ENCODE measurements at places on chromosomes 2 and 18.

DNA sequence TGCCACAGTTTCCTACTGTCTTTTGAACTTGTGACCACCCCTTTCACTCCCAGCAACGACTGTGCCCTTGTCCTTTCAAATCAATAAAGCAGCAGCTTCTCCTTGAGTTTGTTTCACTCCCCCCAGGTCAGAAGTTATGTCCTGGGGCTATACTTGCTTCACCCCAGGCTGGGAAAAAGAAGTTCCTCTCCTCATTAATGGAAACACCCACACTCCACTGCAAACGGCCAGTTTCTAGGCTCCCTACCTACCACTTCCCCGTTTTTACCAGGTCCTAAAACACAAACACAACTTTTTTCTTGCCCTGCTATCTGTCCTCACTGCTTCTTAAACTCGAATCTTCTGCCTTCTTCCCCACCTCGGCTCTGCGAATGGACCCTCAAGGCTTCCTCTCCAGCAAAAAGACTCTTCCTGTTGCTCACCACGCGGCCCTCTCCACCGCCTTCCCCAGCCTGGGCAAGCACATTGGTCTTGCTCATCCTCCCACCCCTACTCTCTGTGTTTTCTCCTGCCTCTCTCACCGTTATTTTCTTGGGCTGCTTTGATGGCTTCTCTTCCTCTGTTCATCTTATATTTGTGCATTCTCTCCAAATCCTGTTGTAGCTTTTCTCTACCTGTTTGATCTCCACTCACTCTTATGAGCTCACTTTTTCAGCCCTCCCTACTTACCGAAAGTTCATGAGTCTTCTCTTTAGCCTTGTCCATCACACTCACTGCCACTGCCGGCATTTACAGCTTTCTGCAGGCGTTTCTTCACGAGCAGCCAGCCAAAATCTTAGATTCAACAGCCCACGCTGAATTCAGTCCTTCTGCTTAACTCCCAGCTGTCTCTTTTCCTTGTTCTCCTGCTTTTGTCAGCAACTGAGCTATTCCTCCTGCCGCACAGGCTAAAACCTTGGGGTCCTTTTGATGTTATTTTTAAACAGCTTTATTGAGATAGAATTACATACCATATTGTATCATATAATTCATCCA lies 7.0 kb upstream of the SP5 start:
- DNase-seq, result no peak

DNA sequence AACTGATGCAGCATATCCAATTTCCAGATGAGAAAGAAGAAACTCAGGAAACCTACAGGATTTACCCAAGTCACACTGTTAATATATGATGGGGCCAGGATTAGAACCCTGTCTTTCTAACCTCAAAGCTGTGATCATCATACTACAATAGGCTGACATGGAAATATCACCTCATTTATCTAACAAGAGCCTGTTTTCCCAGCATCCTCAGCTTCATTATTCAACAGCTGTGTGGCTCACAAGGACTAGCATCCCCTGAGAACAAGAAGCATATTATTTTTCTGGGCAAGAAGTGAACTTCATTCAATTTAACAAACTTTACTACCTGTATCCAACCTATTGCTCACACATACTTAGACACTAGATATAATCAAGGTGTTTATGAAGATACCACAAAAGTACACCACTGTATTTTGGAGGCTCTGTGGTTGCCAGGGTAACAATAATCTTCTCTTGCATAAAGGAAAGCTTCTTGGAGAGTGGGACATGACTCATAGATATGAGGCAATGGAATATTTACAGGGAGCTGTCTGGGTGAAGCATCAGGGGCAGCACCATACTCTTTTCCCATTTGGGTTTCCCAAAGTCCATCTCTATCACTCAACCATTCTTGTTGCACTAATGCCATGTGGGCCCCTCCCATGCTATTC lies 218.2 kb downstream of the RAD51AP2 start:
- no peak for DNase-seq

DNA sequence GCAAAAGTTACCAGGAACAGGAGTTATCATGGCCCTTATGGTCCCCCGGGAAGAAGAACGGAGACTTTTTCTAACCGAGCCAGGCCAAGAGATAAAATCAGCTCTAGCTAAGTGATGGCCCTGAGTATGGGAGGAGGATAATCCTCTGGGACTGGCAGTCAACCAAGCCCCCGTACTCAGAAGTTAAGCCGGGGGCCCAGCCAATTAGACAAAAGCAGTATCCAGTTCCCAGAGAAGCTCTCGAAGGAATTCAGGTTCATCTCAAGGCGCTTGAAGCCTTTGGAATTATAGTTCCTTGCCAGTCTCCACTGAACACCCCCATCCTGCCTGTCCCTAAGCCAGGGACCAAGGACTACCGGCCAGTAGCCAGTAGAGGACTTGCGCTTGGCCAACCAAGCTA lies 365.3 kb upstream of the TCF4 start:
- no peak for DNase-seq

DNA sequence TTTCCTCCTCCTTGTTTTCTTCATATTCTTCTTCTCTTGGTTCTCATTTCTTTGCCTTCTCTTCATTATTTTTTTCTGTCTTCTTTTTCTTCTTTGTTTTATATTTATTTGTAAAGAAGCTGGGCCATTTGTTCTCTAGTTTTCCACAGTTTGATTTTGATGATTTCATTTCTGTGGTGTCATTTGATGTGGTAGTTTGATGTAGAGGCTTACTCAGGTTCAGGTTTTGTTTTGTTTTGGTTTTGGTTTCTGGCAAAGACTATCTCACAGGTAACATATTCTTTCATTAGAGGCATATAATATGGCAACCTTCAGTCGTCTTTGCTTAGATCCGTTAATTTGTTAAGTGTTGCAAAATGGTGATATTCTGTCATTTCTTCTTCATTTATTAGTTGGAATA lies 75.3 kb downstream of the BABAM2 start:
- DNase-seq, result peak; percentile 71

GRCh38 chr2:21892140-21892539 lies 768.4 kb downstream of the TDRD15 start:
- no peak for DNase-seq

- no peak for DNase-seq
Measured at GRCh38 chr18:54323970-54324369, 33.7 kb downstream of the STARD6 start.

DNA sequence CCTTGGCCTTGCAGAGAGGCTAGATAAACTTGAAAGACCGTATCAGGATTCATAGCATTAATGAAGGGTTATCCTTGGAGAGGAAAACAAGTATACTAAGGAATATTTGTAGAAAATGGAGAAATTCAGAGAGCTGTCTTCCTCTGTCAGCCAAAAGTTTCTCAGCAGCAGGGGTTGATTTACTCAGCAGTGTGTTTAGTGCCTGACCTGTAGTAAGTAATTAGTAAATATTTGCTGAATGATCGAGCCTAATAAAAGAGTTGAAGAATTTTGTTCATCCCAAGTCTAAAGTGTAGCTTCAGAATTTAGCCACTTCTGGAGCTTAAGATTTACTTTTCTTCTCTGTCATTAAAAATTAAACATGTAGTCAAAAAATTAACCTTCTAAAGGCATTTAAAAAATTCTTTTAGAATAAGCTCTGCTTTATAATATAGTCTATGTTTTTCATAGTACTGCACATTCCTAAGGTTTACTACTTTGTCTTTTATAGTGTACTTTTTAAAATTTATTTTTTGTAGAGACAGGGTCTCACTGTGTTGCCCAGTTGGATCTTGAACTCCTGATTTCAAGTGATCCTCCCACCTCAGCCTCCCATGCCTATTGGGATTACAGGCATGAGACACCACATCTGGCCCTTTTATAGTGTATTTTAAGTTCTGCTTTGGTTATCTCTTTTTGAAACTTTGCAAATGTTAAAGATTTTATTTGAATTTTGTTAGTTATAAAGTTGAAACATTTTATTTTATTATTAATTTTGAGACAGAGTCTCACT lies 138.4 kb upstream of the MYO3B start:
- DNase-seq, result no peak

- peak; percentile 91 for DNase-seq
Measured at GRCh38 chr2:231713730-231714638, 5.7 kb downstream of the PTMA start.

- no peak for DNase-seq
Measured at GRCh38 chr2:29351916-29352591, 236.8 kb downstream of the CLIP4 start.

DNA sequence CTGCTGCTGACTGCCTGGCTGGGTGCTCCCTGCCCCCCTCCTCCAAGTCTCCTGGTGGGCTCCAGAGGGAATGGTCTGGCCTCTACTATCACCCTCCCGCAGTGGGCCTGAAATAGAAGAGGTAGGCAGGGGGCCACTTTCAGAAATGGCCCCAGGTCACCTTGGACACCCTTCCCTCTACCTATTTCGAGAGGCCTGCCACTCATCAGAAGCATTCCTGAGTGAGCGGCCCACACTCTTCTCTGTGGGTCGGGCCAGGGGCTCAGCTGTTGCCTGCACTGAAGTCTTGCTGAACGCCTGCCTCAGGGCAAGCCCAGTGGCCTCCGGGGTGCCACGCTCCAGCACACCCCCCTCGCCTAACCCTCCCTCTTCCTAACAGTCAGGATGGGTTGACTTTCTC lies 124.9 kb downstream of the TNS1 start:
- no peak for DNase-seq

GRCh38 chr2:62723253-62723652 lies 17.7 kb downstream of the EHBP1 start:
- no peak for DNase-seq

- no peak for DNase-seq
Measured at GRCh38 chr2:135119582-135119981, 67.5 kb downstream of the RAB3GAP1 start.

- DNase-seq, result no peak
Measured at GRCh38 chr2:3131636-3132326, 245.8 kb downstream of the EIPR1 start.

DNA sequence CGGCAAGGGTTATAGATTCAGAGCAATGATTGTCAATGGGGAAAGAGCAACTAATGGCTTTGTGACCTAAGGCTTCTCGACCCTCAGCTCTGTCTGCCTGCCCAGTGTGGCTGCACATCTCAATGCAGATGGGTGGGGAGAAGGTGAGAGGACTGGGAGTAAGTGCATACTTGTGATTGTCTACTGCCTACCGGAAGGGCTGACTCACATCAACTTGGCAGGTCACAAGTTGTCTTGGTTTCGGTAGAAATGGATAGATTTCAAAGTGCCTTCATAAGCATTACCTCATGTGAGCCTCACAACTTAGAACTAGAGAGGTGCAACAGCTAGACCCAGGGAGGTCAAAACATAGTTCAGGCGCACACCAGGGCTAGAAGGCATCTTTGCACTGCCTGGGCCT lies 29.4 kb downstream of the STAT1 start:
- DNase-seq, result no peak

DNA sequence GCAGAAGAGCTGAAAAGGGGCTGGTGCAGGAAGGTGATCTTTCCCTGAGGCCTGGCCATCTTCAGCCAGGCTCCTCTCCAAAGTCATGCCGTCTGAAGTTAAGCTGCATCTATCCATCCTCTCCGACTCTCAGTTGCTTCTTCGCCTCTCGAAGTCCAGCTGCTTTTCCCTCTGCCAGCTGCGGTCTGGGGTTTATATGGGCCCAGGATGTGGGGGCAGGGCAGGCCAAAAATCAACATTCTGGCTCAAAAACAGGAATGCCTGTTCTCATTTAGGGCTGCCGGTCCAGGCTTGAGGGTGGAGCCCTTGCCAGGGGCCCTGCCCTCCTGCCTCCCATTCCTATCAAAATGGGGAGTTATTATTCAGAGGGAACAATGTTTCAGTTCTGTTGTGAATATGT lies 31.2 kb downstream of the CREG2 start:
- DNase-seq, result no peak

DNA sequence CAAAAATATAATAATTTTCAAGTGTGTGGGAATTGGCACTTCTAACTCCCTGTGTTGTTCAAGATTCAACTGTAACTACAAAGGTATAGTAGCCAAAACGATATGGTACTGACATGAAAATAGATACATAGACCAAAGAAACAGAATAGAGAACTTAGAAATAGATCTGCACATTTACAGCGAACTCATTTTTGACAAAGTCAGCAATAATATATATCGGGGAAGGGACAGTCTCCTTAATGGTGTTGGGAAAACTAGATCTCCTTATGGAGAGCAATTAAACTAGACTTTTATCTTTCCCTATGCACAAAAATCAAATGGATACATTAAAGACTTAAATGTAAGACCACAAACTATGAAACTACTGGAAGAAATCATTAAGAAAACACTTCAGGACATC lies 1530.6 kb upstream of the SLC39A10 start:
- DNase-seq, result no peak

DNA sequence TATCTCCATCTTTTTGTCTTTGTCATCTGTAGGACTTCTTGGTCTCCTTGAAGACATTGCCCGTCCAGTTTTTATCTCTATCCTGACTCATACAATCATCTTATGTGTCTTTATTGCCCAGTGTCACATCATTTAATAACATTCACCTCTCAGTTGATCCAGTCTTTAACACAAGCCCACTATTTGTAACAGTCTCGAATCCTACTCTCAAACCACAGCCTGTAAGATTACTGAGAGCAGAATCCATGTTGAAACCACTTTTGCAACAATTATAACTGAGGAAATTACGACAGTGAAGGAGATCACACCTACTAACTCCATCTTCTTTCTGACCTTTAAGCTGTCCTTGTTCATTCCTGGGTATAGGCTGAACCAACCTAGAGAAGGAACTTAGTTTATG lies 1206.0 kb upstream of the ZEB2 start:
- DNase-seq, result no peak

- DNase-seq, result no peak
Measured at GRCh38 chr2:27705851-27706622, 42.3 kb downstream of the SLC4A1AP start.

DNA sequence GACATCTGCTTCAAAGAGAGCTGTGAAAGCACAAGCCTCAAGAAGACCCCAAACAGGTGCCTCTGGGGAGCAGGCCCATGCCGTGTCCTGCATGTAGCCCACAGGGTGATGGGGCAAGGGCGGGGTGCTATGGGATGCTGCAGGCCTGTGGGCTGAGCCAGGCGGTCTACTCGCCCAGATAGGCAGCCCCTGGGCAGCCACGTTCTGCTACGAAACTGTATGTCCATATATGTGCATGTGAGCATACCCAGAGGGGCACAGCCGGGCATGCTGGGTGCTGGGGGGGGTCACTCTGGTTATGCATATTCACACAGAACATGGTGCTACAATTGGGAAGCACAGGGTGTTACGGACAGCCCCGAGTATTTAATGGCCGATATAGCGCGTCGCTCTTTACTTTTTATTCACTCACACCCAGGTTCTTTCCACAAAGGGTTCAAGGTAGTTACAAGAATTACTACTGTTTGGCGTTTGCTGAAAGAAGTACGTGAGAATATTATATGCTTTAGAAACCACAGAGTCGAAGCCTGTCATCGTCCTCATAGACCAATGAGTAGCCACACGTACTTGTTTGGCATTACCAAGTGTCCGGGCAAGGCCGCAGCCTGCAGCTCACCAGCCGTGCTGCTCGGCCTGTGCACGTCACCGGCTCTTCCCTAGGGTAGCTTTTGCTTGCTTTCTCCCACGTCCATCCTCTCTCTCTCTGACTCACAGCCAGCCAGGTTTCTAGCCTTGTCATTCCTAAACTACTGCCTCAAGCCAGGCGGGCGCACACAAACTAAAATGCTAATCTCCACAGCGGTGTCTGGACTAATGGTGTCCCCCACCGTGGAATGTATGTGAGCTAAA lies 14.4 kb downstream of the MTERF4 start:
- DNase-seq, result no peak

- DNase-seq, result no peak
Measured at GRCh38 chr2:215405722-215406581, 29.9 kb downstream of the FN1 start.

Measured in CD4-positive, alpha-beta T cell treated with Interleukin-21 for 1 hour (primary cell).